ENCODE measurements at places on chromosomes 1 and 21.

DNA sequence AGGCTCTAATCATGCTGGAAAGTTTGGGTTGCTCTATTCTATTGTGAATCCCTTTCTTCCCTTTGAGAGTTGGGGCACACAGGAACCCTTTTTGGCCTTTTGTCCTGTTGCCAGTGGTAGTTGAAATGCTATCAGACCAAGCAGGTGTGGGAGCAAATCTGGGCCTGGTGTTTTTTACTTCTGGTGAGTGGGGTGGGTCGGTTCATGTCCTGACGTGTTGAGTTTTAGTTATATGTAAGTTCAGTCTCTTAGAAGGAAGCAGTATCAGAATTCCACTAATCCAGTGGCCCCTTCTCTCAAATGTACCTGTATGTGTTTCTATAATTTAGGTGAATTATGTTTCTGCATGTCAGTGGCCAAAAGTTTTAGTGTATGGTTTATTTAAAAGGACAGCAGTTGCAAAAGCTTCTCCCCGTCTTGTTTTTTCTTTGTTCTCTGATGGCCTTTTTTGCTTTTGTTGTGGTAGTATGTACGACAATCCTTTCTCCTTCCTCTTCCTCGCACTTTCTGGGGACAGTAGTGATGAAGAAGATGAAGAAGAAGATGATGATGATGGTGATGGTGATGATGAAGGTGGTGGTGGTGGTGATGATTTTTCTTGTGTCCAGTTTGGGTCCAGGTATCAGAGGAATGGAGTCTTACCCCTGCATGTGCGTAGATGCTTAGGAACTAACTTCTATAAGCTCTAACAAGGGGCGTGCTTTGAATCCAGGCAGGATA, 74.2 kb downstream of the UBE4B start:
- no peak for DNase-seq

DNA sequence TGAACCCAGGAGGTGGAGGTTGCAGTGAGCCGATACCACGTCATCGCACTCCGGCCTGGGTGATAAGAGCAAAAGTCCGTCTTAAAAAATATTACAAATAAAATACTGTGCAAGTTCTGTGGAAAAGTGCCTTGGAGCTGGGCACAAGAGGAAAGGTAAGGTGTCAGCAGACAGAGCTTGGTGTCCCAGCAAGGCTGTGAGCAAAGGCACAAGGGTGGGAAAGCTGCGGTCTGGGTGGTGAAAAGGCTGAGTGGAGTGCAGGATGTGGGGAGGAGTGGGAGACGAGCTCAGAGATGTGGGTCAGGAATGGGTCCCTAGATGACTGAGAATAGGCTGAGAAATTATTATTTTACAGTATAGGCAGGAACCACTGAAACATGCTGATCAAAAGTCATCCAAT, 150.6 kb downstream of the RHOU start:
- DNase-seq: no peak

DNA sequence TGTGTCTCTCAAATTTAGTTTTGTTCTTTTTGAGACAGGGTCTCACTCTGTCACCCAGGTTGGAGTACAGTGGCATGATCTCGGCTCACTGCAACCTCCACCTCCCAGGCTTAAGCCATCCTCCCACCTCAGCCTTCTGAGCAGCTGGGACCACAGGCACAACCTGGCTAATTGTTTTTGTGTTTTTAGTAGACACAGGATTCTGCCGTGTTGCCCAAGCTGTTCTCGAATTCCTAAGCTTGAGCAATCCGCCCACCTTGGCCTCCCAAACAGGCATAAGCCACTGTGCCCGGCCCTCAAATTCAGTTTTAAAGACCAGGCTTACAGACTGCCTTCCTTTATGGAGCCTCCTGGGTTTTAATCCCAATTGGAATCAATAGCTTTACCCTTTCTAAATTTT, 83.7 kb upstream of the SELENON start:
- no peak for DNase-seq

GRCh38 chr1:26999440-26999987, 6.0 kb downstream of the TRNP1 start:
- DNase-seq: no peak

- DNase-seq: no peak
Observed at GRCh38 chr21:17848228-17848627, 29.1 kb upstream of the C21orf91 start.

- no peak for DNase-seq
Observed at GRCh38 chr21:21045518-21045917, 47.3 kb downstream of the NCAM2 start.

DNA sequence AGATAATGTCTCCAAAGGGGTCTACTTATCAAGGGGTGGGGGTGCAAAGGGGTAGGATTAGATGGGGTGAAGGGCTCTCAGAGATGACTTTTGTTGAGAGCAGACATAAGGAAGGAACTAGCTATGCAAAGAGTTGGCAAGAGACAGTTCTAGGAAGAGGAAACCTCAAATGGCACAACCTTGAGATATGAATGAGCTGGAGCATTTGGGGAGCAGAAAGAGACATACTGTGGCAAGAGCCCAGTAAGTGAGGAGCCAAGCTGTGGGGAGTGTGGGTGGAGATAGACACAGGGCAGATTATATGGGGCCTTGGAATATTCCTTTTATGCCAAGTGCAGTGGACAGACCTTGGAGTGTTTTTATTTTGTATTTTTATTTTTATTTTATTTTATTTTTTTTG, 84.8 kb upstream of the BTG3 start:
- no peak for DNase-seq

GRCh38 chr1:91012196-91012595, 9.6 kb downstream of the ZNF644 start:
- DNase-seq: no peak

All from CD4-positive, alpha-beta T cell treated with Interleukin-10 for 1 hour (primary cell).